ENCODE measurements at places on chromosomes 3 and 15. TPM values are rescaled to one million over a fixed set of nuclear protein-coding genes. Genes with fewer than 3 reads are reported as not detected.

KLF13 gene
- total RNA-seq: 92.3 TPM

WDR76 gene
- 6.8 TPM for total RNA-seq

ANKUB1 gene
- not detected for total RNA-seq

SPESP1 gene
- total RNA-seq: 5.9 TPM

SLC27A2 gene
- 55.7 TPM for total RNA-seq

TMOD2 gene
- 2.4 TPM for total RNA-seq

C3orf20 gene
- not detected for total RNA-seq
